Smooth muscle cell of the pulmonary artery (primary cell): ENCODE measurements at places on chromosomes 7 and 10. TPM values are rescaled to one million over a fixed set of nuclear protein-coding genes. Genes with fewer than 3 reads are reported as not detected.

Gene PIP
- total RNA-seq, result not detected in 2 replicates

Gene RALA
- 29.8 and 52.5 TPM in 2 replicates for total RNA-seq

Gene LRRN3
- total RNA-seq, result 3.1 and 7.4 TPM in 2 replicates

Gene TECTB
- total RNA-seq, result under 0.01 and 0.13 TPM in 2 replicates

Gene RAB19
- not detected in 2 replicates for total RNA-seq

Gene ZNF853
- 0.78 and 0.99 TPM in 2 replicates for total RNA-seq

Gene PLPP4
- 1.2 and 4.3 TPM in 2 replicates for total RNA-seq

Gene PILRA
- total RNA-seq, result 0.26 TPM in 1 of 2 replicates, not detected in the other

Gene ENO4
- 0.07 and 0.13 TPM in 2 replicates for total RNA-seq
